ENCODE measurements at places on chromosomes 2 and 18. TPM values are rescaled to one million over a fixed set of nuclear protein-coding genes. Genes with fewer than 3 reads are reported as not detected.

VAMP8 gene
- total RNA-seq: 17.1 TPM

NRP2 gene
- total RNA-seq: 9.7 TPM

APOB gene
- 9.7 TPM for total RNA-seq

DQX1 gene
- total RNA-seq: not detected

TANC1 gene
- 62.7 TPM for total RNA-seq

GRCh38 chr18:22230471-22230945 lies 61.1 kb downstream of the GATA6 start:
- no peak for DNase-seq

DNA sequence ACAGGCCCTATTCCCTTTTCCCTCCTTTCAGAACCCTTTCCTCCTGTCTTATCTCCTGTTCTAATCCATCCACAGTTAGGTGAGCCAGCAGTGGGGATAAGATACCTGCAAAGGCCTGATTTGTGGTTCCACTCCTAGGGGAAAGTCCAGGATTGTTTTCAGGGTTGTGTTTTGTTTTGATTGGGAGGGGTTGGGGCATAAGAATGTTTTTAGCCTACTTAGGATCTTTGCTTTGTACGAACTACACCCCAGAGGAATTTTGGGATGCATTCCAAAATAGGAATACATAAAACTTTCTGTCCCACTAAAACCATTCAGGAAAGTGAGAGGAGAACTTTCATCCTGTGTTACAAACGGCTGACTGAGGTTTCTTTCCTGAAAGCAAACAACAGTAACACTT lies 150.8 kb upstream of the PGAP1 start:
- DNase-seq: no peak

DNA sequence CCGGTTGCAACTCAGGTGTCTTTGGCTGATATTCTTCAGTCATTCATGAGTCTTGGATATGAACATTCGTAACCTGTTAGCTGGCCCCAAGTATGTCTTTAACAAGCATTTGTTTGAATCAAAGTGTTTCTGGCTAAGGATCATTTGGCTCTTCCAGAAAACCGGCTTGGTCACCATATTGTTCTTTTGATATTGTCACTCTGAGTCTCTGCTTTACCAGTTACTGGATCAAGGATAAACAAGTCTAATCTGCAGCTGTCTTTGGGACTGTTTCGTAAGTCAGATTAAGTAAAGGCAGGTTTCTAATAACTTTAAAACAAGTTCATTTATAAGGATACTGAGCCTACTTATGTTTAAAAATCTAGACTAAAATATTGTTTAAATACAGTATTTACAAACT lies 49.1 kb downstream of the KDM3A start:
- no peak for DNase-seq

DNA sequence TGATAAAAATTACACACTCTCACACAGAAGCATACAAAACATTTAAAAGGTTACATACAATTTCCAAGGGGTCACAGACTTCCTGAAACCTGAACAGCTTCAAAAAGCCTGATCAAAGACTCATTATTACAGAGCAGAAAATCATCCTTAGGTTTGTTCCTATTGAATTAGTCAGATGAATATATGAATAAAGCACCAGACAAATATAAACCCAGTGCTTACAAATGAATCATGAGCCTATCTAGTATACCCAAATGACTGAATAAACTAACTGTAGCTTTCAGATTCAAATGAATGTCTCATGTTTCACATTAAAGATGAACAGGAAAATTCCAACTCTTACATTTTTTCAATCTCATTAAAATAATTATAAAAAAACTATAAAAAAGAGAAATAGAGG lies 550.3 kb downstream of the SUCLG1 start:
- DNase-seq: no peak

GRCh38 chr2:9753665-9754531 lies 89.4 kb upstream of the TAF1B start:
- no peak for DNase-seq

DNA sequence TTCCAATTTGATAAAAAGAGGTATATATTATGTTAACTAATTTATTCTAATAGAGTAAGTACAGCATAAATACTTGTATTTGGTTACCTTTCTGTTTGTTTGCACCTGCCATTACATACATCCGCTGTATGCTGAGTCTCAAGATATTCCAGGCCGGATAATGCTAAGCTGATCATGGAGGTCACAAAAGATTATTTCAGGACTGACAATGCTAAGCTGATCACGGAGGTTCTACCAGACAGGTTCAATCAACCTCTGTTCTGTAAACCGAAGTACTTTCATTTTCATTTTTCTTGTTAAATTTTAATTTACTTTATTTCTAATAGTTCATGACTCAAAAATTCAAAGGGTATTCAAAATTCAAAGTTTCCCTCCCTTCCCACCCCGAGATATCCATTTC lies 31.1 kb downstream of the PNO1 start:
- no peak for DNase-seq

- DNase-seq: no peak
Measured at GRCh38 chr2:29987146-29987545, 65.8 kb upstream of the ALK start.

- no peak for DNase-seq
Measured at GRCh38 chr2:168858146-168858545, 32.1 kb downstream of the SPC25 start.

DNA sequence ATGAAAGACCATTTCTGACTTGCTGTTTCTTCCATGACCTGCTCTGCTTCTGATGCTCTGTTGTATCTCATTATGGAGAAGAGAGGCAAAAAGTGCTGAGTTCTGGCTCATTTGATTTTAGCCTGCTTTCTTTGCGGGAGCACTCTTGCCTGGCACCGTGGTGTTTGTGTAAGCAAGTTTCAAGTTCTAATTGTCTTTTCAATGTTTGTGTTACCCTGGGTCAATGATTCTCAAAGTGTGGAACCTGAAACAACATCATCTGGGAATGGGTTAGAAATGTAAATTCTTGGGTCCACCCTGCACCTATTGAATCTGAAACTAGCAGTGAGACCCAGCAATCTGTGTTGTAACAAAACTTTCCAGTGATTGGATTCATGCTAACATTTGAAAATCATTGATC lies 85.5 kb upstream of the STON1 start:
- DNase-seq: no peak

GRCh38 chr2:127235082-127235702 lies 15.1 kb upstream of the CYP27C1 start:
- no peak for DNase-seq

- no peak for DNase-seq
Measured at GRCh38 chr2:203909261-203909967, 27.1 kb upstream of the ICOS start.

DNA sequence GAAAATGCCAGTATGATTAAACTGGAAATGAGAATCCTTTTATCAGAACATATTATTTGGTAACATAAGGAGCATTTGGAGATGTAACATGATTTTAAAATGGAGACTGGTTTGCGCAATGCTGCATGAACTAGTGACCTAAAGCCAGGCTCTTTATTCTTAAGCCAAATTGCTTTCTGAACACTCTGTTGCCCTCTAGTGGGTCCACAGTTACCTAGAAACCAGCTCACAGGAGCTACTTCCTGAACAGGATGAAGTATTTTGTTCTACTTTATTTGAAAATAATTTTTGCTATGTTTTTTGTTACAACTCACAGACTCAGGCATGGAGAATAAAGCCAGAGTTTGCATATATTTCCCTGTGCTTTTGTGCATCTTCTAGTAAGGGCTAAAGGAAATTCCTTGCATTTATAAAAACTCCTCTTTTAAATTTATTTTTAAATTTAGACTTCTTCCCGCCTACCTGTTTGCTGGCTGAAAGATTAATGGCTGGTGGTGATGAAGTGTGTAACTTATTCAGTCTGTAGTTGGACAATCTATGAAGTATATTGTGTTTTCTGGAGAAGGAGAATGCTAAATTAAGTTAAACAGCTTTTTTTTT lies 146.7 kb downstream of the PARD3B start:
- DNase-seq: no peak

- DNase-seq: no peak
Measured at GRCh38 chr2:190718652-190719526, 70.0 kb downstream of the NAB1 start.

GRCh38 chr2:15941481-15941850 lies 1.1 kb downstream of the MYCN start:
- DNase-seq: no peak

GRCh38 chr18:62512532-62512931 lies 10.3 kb upstream of the ZCCHC2 start:
- DNase-seq: no peak

GRCh38 chr2:56587456-56587855 lies 403.7 kb downstream of the CCDC85A start:
- DNase-seq: no peak

- DNase-seq: no peak
Measured at GRCh38 chr2:3143602-3144001, 234.0 kb downstream of the EIPR1 start.

- peak; percentile 55 for DNase-seq
Measured at GRCh38 chr2:238458651-238459050, 31.9 kb downstream of the ASB1 start.

GRCh38 chr18:5152343-5153020 lies 44.6 kb downstream of the AKAIN1 start:
- no peak for DNase-seq

- no peak for DNase-seq
Measured at GRCh38 chr2:15073664-15074063, 441.1 kb downstream of the LRATD1 start.

- no peak for DNase-seq
Measured at GRCh38 chr18:54130631-54131030, 93.8 kb downstream of the MBD2 start.

DNA sequence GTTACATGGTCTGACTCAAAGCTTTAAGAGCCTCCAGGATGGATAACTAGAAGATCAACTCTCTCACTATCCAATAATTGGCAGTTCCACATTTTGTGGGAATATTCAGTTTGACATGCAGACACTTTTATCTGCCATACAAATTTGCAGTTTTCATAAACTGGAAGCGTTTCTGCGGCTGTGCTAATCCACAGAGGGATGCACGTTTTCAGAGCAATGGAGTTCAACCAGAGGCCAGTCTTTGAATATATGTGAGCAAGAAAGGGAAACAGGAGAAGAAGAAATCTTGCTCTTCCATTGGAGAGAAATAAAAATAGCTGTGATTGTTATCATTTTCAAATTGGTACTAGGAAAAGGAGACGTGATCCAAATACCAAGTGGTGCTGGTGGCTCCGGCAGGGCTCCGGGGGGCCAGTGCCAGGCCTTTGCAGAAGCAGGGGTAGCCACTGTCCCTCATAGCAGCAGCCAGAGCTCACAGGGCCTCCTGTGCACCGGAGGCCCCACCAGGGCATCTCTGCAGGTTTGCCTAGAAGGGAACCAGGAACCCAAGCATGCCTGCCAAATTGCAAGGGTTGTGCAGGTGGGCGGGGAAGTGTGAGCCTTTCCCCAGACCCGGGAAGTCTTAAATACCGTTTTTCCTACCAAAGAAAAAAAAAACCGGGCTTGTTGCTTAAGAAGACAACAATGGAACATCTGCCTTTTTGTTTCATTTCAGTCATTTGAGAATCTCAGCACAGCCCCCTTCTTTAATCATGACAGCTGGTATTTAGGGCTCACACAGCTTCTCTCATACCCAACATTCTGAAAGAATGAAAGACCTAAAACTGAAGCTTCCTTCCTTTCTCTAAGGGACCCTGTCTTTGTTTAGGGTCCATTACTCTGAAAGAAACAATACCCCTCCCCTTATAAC lies 791.1 kb upstream of the SOX11 start:
- no peak for DNase-seq

DNA sequence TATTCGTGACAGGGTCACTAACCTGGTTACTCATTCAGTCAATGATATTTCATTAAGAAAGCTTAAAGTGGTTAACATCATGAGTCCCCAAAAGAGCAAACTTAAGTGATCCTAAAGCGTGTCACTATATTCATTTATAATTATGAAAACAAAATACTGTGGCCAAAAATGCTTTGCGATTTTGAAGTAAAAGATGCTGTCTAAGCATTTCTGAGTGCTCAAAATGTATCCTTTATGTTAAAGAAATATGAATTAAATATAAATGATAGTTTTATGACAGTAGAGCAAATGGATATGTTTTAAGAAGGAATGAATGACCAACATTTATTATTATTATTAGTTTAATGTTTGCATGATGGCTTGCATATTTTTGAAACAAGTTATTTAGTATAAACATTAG lies 72.6 kb upstream of the CDC42EP3 start:
- no peak for DNase-seq

DNA sequence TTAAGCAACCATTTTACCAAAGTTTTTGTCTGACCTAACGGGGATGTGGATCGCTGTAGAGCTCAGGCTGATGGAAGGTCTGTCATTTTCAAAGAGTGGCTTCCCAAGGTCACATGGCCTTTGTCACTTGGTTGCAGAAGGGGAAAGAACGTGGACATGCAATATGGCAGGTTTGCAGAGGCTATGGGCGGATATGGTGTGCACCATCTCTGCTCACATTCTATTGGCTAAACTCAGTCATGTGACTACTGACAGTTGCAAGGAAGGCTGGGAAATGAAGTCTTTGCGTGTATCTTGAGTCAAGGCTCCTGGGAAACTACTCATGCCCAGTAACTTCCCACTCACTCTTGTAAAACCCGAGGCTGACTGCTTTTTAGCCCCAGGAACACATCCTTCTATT lies 96.8 kb downstream of the ST6GAL2 start:
- DNase-seq: no peak

DNA sequence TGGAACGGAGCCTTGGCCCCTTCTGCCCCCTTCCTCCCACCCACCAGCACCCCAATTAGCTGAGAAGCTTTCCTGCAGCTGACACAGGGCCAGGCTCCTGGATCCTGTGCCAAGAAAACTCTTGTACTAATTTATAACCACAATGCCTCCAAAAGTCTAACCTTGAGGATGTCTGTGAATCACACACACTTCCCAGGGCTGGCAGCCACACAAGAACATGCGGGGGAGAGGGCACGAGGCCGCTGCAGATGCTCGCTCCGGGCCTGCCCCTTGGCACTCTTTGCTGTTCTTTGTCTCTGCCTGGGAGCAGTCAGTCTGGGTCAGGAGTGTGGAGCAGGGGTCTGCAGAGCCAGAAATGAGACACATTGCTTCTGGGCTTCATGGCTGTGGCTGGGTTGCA lies 62.7 kb upstream of the KIF5C start:
- DNase-seq: peak; percentile 44

- DNase-seq: peak; percentile 44
Measured at GRCh38 chr18:22466608-22467395, 49.1 kb upstream of the CTAGE1 start.

DNA sequence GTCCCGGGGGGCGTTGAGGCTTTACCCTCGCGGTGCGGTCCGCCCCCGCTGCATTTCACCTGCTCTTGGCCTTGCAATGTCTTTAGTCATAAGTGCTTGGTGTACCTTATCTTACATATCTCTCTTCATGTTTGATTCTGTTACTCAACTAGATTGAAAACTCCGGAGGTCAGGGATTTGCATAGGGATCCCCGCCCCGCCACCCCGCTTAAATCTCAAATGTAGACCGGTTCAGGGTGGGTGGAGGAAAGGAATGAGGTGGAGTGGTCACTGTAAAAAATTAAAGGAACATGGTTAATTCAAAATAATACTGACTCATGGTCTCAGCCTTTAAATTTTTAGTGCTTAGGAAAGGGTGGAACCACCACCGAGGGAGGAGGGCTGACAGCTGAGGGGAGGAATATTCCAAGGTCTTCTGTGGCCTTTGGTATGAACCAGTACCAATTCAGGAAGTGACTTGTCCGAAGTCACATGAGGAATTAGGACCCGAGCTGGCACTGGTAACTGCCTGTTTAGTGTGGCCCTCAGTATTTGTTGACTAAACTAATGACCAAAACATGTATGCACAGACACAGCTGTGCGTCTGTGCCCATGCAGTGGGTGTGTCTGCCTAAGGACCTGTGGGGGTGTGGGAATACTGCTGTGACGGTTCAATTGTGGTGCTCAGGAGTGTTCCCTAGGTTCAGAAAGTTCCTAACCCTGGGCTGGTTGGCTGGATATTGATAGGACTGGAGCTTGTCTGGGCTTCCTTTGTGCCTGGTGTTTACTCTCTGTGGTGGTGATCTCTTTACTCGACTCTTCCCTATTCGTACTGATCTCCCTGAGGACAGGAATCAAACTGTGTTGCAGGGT lies 1.0 kb downstream of the PLEKHB2 start:
- no peak for DNase-seq

All from left ventricle myocardium superior (tissue), 1 donor.